ENCODE measurements at places on chromosomes 6 and 20. TPM values are rescaled to one million over a fixed set of nuclear protein-coding genes. Genes with fewer than 3 reads are reported as not detected.

Gene WFDC2
- total RNA-seq: not detected

Gene KCNK17
- total RNA-seq: not detected

Gene HDAC2
- total RNA-seq: 86.8 TPM

Gene GNRH2
- not detected for total RNA-seq

Gene HAO1
- not detected for total RNA-seq
